Hematopoietic multipotent progenitor cell (in vitro differentiated cells): ENCODE measurements at places on chromosomes 2 and 18. TPM values are rescaled to one million over a fixed set of nuclear protein-coding genes. Genes with fewer than 3 reads are reported as not detected.

DNA sequence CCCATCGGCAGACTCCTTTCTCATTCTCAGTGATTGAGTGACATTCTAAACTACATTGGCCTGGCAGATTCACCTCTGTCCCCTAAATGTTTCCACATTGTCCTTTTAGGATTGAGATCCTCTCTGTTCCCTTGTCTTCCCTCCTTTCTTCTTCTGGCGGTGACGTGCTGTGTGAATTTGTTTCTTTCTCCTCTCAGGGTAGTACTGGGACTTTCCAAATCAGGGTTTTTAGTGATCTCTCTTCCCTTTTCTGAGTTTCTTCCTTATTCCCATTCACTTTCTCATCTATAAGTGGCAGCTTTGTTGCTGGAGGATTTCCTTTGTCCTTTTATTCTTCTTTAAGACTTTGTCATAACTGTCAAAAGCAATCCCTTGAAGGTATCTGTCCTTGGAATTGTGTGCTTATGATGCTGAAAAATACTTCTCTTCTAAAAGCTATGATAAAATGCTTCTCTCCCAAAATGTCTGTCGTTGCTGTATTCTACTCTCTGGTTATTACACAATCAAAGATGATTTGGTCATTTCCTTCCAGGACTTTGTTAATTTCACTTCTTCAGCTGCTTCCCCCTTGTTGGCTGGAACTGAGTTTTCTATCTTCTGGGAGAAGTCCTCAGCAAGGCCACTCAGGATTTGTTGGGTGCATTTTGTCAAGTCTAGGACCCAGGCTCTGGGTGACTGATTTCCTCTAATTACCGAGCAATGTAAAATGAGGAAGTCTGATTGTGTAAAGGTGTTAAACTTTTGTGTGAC lies 4.9 kb upstream of the IL1B start:
- DNase-seq, result peak; percentile 36

- DNase-seq, result no peak
These were observed 594.6 kb downstream of the SLC4A3 start for GRCh38 chr2:220221992-220222391.

- DNase-seq, result no peak
These were observed 2.8 kb downstream of the KCNG2 start for GRCh38 chr18:79800371-79801180.

Gene EVA1A
- not detected for total RNA-seq

DNA sequence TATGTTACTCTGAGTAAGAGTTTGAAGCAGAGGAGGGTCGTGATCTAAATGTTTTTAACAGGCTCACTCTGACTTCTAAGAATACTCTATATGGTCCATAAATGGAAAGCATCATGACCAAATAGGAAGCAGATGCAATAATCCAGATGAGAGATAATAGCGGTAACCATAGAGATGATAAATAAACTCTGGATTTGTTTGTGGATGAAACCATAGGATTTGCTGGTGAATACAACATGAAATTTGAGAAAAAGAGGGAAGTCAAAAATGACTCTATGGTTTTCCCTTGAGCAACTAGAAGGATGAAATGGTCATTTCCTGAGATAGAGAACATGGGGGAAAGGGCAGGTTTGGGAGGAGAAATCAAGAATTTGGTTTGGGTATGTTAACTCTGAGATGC lies 3.9 kb downstream of the HEATR5B start:
- DNase-seq, result peak; percentile 92

- no peak for DNase-seq
These were observed 79.4 kb upstream of the AGAP1 start for GRCh38 chr2:235414422-235414821.

GRCh38 chr2:149446748-149447147 lies 116.4 kb downstream of the LYPD6 start:
- no peak for DNase-seq

DNA sequence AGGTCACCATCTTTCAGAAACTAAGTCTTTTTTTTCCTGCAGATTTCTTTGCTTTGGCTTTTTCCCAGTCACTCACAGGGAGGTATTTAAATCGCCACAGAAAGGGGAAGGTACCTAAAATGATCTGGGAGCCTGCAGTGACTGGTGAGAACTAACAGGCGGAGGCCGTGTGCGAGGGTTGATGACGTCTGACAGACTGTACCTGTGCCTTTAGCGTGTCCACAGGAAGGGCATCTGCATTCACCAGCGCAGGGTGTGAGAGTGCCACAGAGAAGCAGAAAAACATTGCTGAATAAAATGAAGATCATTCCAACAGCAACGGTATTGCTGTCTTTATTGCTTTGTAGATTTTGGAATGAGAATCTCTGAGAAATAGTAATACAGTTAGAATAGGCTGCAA lies 5.7 kb downstream of the CTDP1 start:
- DNase-seq, result no peak

Gene FABP1
- total RNA-seq, result not detected

Gene C1GALT1C1L
- 0.27 TPM for total RNA-seq

Gene TEKT4
- total RNA-seq, result not detected

GRCh38 chr2:149155196-149155969 lies 116.9 kb downstream of the LYPD6B start:
- DNase-seq, result no peak

DNA sequence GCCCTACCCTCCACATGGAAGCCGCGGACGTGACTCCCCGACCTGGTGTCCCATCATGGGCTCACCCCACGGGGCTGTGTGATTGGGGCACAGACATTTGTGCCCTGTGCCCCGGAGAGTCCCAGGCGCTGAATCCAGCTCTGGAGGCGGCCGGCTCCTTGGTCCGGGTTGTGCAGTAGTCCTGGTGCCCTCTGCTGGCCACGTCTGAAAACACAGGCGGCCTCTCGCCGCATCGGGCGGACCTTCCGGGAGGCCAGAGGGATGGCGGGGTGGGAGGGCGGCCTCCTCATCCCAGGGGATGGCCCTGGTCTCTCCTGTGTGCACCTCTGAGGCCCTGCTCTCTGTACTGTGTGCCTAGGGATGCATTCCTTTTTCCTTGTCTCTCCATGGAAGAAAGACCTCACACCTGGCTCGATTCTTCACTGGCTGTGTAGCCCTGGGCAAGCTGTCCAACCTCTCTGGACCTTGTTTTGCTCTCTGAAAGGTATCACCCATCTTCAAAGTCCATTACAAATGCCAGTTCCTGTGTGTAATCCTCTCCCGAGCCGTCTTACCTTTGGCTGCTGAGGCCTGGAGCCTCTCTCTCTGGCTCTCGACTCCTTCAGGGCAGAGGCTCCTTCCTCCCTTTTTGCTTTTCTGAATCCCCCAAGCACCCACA lies 27.6 kb downstream of the CELF4 start:
- no peak for DNase-seq

Gene HOXD9
- total RNA-seq, result not detected

DNA sequence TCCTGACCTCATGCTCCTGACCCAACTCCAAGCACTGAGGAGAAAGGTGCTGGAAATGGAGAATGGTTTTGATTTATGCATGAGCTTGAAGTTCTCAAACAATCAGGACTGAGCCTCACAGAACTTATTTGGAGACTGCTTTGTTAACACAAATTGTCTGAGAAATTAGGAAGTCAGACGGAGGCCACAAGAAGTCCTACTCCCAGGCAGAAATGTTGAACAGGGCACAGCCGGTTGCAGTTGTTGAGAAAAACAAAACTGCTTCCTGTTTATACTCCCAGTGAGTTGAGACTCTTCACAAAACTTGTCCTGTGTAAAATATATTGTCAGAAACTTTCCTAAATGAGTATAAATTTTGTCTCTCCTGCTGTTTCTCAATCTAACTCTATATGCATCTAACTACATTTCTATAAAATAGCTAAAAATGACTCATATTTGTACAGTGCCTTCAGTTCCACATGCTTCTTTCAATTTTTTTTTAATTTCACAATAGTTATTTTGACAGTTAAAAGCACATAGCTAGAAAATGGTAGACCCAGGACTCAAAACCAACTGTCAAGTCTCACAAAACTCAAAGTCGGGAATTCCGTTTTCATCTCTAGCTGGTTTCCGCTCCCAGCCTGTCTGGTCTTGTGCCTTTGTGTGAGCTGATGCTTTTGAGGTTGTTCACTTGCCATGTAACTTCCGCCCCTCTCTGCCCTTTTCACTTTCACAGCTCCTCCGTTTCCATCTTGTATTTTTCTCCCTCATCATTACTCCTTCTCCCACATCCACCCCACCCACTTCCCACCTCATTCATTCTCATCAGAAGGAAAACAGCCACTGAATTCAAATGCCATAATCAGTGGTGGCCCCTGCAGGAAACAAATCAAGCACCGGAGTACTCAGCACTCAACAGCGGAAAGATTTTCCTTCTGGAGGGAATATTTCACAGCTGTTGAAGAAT lies 215.0 kb downstream of the SUCLG1 start:
- no peak for DNase-seq

DNA sequence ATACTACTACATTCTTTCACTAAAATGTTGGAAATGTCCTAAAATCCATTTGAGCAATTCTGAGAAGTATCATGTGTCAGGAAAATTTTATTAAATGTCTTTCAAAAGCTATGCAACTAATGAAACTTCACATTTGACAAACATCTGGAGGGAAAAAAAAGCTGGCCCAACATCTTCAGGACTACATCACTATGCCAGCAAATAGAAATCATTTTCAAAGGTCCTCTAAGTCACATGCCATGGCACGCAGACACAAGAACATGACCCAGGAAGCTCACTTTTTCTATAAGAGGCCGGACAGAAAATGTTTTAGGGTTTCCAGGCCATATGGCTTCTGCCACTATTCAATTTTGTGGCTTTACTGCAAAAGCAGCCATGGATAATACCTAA lies 11.6 kb downstream of the KANSL3 start:
- DNase-seq, result no peak

DNA sequence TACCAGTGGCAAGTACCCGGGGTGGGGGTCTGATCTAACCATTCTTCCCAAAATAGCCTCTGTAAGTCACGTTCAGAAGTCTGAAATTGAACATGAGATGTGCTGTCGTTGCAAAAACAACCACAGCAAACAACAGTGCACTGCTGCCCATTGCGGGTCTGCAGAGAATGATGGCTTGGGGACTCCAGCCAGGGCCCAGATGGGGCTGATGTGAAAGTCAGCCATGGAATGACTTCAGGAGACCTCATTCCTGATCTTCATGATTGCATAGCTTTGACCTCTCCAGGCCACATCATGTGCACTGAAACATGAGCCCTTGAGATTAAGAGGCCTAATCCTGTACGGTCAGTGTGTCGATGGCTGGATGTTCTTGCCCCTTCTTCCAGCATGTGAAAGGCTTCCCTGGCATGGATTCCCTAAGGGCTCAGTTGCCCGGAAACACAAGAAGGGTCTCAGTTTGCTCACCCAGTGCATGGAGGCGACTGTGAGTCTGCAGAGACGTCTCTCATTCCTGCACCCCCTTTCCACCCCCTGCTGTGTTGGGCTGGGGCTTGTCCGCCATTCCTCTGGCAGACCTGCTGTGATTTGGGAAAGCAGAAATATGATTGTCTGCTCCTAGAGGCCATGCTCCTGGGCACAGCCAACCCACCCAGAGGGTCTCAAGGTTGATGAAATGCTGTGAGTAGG lies 191.6 kb downstream of the SEPTIN10 start:
- no peak for DNase-seq

DNA sequence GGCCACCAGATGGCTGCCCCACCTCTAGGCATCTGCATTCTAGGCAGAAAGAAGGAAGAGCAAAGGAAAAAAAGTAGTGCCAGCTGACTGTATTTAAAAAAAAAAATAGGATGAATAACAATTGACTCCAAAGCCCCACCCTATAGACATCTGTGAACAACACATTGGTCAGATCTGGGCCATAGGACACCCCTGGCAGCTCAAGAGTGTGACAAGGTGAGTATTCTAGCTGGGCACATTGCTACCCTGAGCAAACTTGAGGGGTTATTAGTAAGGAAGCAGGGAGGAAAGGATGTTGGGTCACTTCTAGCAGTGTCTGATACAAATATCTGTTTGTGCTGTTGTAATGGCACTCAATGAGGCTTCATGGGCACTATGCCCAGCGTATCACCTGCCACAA lies 58.6 kb upstream of the NPAS2 start:
- DNase-seq, result no peak

- no peak for DNase-seq
These were observed 169.8 kb downstream of the MREG start for GRCh38 chr2:215843579-215843978.

DNA sequence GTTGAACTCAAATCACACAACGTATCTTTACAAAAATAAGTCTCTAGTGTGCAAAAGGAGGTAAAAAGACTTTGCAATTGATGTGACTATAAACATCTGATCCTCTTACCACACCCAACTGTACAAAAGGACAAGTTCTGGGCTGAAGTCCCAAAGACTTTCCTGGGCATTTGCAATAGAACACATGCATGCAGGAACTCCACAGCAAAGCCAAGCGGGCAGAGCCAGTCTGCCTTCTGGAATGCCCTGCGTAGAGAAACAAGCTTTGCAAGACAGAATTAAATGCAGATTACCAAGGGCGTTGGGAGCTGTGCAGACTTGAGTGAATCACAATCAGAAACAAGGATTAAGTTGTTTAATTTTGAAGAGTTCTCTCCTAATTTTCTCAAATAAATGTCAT lies 208.4 kb upstream of the ZNF521 start:
- no peak for DNase-seq

DNA sequence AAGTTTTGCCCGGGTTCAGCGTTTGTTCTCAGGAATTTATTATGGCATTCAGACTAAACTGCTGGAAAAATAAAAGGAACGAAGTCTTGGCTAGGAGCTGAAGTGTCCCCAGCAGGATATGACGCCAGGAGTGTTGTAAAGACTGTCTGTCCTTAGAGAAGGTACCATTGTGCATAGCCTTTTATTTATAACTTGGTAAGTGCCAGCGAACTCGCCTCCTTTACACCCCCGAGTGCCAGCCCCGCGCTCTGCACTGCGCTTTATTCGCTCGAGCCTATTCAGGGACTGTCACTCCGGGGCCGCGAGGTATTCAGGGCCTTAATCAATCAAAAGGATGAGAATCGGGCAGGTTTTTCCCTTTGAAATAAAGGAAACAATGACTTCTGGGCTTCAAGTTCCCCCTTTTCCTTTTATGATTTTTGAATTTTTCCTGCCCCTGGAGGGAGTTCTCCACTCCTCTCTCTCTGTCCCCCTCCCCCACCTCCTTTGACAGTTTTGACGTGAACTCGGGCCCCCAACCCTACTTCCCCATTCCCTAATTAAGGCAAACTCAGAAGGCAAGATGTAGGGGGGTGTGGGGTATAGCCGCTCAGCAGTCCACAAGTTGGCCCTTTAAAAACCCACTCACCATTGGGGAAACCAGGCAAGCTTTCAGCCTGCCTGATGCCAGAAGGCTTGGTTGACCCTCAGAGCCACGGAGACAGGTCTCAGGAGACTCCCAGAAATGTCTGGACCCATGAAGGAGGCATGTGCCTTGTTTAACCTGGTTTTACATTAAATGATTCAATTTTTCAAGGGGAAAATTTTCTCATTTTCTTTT lies 1.3 kb upstream of the PAX3 start:
- DNase-seq, result no peak

DNA sequence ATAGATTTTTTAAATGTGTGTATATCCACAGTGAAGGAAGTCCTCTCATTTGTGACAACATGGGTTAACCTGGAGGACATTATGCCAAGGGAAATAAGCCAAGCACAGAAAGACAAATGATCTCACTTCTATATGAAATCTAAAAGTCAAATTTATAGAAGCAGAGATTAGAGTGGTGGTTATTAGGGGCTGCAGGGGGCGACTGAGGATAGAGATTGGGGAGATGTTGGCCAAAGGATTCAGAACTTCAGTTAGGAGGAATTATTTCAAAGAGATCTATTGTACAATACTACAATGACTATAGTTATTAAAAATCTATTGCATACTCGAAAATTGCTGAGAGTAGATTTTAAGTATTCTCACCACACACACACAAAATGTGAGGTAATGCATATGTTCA lies 252.4 kb upstream of the SLC39A10 start:
- peak; percentile 8 for DNase-seq

Gene VPS4B
- total RNA-seq, result 18.0 TPM

GRCh38 chr2:128645631-128646030 lies 327.0 kb upstream of the HS6ST1 start:
- DNase-seq, result no peak

GRCh38 chr2:121237336-121237979 lies 47.5 kb downstream of the TFCP2L1 start:
- DNase-seq, result no peak
